Activated T-helper 1 cell treated with anti-CD3 and anti-CD28 coated beads, Interleukin-2, amount 50 U/mL, for 16 hours (primary cell): ENCODE measurements at places on chromosomes 11 and 22.

GRCh38 chr22:24459911-24460310 is 32.5 kb downstream of the ADORA2A start:
- DNase-seq = no peak

- no peak for DNase-seq
Observed at GRCh38 chr11:6666302-6667183, 10.9 kb upstream of the DCHS1 start.

DNA sequence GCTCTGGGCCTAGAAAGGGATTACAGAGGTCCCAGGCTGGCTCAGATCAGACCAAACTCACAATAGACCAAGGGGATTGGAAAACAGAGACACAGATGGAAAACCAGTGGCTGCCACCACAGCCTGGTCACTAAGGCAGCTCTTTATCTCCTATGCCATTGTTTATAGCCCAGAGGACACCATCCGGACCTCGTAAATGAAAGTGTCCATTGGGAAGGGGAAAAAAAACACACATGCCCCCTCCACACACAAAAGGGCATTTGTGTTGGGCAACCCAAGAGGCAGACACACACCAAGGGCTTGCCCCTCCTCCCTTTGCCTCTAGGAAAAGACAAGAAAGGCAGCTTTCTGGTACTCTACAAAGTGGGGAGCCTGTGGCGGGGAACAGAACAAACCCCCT is 85.9 kb downstream of the GAB2 start:
- DNase-seq = no peak

GRCh38 chr22:30455075-30455840 is 16.6 kb downstream of the SEC14L3 start:
- DNase-seq = no peak

DNA sequence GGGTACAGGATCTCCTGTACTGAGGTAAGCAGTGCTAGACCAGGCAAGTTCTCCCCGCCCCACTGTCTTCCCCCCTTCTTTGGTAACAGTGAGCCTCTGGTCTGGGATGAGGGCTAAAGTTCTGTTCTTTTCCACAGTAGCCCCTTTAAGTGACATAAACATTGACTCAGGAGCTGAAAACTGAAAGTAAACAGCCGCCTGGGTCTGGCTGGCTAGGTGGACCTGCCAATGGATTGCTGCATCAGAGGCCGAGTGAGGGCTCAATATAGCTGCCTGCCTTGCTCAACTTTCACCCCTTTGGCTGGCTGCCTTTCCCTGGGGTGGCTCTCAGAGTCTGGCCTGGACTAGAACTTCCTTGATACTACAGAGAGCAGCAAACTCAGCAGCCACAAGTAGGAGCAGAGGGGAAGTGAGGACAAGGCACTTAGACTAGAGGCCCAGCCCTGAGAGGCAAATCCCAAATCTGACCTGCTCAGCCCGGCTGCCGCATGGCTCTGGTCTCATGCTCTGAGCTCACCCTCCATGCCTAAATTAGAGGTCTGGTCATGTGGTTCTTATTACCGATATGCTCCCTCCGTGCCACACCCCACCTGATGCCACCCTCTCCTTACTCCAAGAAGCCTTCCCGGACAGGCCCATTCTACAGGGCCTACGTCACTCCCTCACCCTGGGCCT is 9.6 kb upstream of the UCP3 start:
- DNase-seq = no peak
